Kidney (tissue), 22 donors: ENCODE measurements at places on chromosomes 13 and 19. TPM values are rescaled to one million over a fixed set of nuclear protein-coding genes. Genes with fewer than 3 reads are reported as not detected.

Gene SAE1
- 49.4 TPM for total RNA-seq

Gene KCNC3
- 31.0 TPM for total RNA-seq

Gene DUS3L
- total RNA-seq, result 37.6 TPM

Gene S1PR4
- total RNA-seq, result 5.1 TPM

Gene FGF14
- 3.3 TPM for total RNA-seq

Gene ARGLU1
- 86.7 TPM for total RNA-seq

Gene IER2
- 73.9 TPM for total RNA-seq

Gene TMEM272
- 0.19 TPM for total RNA-seq

Gene ITGBL1
- total RNA-seq, result 7.7 TPM

Gene ZNF584
- total RNA-seq, result 13.0 TPM

Gene DNAJB1
- 77.9 TPM for total RNA-seq

Gene ZNF69
- 16.4 TPM for total RNA-seq

Gene DPF1
- not detected for total RNA-seq

Gene PIAS4
- 25.0 TPM for total RNA-seq

Gene PLEKHA4
- total RNA-seq, result 79.1 TPM

Gene PCDH9
- 9.5 TPM for total RNA-seq

Gene KLK6
- 15.0 TPM for total RNA-seq

Gene PINLYP
- 14.8 TPM for total RNA-seq

Gene RTBDN
- not detected for total RNA-seq

Gene CGB2
- total RNA-seq, result not detected

Gene KLK5
- 0.88 TPM for total RNA-seq

Gene MTUS2
- 0.06 TPM for total RNA-seq

Gene FXYD5
- total RNA-seq, result 84.5 TPM

Gene ZNF85
- total RNA-seq, result 7.6 TPM

Gene ZNF420
- total RNA-seq, result 11.9 TPM

Gene RRAS
- total RNA-seq, result 92.3 TPM

Gene GRK1
- not detected for total RNA-seq

Gene ZNF506
- 37.8 TPM for total RNA-seq

Gene RFXANK
- total RNA-seq, result 70.7 TPM

Gene ANKLE1
- total RNA-seq, result 0.54 TPM

Gene ZNF440
- total RNA-seq, result 21.0 TPM

Gene ATP4B
- 0.16 TPM for total RNA-seq

Gene NPAS1
- 0.38 TPM for total RNA-seq

Gene ZNF99
- 0.25 TPM for total RNA-seq

Gene F2RL3
- 3.2 TPM for total RNA-seq

Gene LILRB5
- 5.9 TPM for total RNA-seq

Gene NOTCH3
- total RNA-seq, result 92.3 TPM

Gene RUBCNL
- 4.6 TPM for total RNA-seq

Gene PRTN3
- not detected for total RNA-seq

Gene ZNF569
- total RNA-seq, result 6.9 TPM

Gene ZNF229
- total RNA-seq, result 8.4 TPM

Gene SH2D3A
- total RNA-seq, result 35.4 TPM
